Stimulated activated CD4-positive, alpha-beta T cell treated with anti-CD3 and anti-CD28 coated beads, Interleukin-12 subunit alpha, Interleukin-12 subunit beta, amount 100 ng/mL, for 48 hours (primary cell): ENCODE measurements at places on chromosomes 6 and 20.

DNA sequence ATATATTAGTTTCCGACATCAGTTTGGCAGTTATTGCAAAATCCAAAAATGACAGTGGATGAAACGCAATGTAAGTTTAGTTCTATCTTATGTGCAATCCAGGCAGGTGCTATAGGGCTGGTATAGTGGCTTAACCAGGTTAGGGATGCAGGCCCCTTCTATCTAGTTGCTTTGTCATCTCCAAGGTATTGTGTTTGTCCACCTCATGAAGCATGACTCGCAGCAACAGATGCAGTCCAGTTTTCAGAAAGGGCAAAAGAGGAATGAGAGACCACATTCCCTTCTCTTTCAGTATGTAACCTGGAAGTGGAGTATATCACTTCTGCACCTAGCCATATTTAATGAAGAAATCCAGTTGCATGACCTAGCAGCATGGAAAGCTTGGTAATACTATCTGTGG, 59.7 kb downstream of the PKIB start:
- no peak for DNase-seq

GRCh38 chr6:6803180-6803977, 214.9 kb downstream of the LY86 start:
- no peak for DNase-seq

DNA sequence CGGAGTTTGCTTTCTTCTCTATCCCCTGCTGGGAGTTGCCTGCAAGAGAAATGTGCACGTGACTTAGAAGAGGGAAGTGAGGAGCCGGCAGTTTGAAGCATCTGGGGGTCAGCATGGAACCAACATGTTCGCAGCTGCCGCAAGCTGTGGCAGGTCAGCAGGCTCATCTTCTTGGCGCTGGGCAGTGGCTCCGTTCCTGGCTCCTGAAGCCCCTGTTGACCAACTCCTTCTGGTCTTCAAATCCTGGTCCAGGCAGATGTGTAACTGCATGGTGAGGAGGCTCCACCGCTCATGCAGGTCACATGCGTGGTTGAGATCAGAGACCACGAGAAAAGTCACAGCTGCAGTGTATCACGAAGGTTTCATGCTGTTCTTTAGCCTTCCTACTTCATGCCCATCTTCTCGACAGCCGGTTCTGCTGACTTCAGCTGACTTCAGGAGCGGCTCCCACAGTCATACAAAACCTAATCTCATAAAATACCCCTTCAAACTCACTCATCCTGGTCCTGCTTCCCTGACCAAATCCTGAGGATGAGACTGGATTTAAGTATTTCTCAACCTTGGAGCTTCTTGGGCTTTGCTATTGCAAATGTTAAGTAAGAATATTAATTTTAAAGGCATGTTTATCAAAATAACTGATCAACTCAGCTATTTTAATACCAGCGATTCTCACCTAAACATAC, 44.9 kb upstream of the BCAS1 start:
- no peak for DNase-seq

DNA sequence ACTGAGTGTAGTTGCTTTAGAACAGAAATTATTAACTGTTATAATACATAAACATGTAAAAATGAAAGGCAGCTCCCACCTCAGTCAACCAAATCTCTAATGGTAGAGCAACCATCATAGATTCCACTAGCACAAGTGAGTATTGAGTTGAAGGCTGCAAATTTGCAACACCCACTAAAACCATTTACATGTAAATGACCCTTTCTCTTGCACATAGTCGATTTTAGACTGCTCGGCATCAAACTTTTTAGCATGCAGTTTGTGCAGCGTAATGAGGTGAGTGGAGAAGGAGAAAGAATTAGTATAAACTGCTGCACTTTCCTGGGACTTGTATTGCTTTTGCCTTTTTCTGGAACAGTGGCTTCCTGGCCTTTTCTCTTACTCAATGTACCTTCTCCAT, 62.8 kb downstream of the FBXO5 start:
- no peak for DNase-seq

- no peak for DNase-seq
Observed at GRCh38 chr20:2123720-2124119, 22.1 kb downstream of the STK35 start.

DNA sequence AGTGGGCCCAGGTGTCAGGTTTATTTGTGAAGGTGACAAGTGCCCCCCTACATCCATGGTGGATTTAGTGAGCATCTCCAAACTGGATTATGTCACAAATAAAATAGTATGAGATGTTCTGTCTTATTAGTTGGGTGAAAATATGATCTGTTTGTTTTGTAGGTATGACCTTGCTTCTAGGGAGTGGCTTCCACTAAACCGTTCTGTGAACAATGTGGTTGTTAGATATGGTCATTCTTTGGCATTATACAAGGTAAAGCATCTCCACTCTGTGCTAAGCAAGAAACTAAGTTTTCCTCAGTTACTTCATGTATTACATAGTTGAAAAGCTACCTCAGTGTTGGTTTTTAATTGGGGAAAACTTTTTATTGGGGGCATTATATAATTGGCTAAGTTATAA, 88.4 kb downstream of the ATRN start:
- DNase-seq = no peak

DNA sequence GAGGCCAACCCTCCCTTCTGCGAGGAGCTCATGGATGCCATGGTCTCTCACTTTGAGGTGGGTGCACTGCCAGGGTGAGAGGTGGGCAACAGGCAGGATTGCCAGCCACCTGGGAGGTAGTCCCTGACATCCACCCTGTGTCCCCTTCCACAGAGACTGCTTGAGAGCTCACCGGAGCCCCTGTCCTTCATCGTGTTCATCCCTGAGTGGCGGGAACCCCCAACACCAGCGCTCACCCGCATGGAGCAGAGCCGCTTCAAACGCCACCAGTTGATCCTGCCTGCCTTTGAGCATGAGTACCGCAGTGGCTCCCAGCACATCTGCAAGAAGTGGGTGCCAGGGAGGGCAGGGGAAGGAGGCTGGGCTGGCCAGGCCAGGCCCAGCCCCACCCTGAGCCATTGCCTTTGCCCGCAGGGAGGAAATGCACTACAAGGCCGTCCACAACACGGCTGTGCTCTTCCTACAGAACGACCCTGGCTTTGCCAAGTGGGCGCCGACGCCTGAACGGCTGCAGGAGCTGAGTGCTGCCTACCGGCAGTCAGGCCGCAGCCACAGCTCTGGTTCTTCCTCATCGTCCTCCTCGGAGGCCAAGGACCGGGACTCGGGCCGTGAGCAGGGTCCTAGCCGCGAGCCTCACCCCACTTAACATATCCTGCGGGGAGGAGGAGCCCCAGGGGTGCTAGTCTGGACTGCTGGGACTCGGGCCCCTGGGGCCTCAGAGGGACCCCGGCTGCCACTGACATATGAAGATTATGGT, 12.8 kb downstream of the PCIF1 start:
- no peak for DNase-seq

- no peak for DNase-seq
Observed at GRCh38 chr6:82877213-82878195, 188.1 kb downstream of the UBE3D start.

DNA sequence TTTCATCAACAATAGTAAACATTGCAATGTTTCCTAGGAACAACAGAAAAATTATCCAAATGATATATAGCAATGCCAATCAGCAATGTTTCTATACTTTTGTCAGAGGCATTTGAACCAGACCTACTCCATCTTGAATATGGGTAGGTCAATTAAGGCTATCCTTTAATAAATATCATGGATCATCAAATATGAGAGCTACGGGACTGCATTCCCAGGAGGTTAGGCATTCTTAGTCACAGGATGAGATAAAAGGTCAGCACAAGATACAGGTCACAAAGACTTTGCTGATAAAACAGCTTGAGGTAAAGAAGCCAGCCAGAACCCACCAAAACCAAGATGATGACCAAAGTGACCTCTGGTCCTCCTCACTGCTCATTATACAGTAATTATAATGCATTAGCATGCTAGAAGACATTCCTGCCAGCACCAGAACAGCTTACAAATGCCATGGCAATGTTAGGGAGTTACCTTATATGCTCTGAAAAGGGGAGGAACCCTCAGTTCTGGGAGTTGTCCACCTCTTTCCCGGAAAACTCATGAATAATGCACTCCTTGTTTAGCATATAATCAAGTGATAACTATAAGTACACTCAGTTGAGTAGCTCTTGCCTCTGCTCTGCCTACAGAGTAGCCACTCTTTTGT, 8.6 kb upstream of the SERPINB6 start:
- no peak for DNase-seq

GRCh38 chr6:33279971-33280511, 3.1 kb downstream of the B3GALT4 start:
- DNase-seq = no peak

GRCh38 chr20:63372971-63373885, 12.1 kb upstream of the CHRNA4 start:
- DNase-seq = no peak

GRCh38 chr6:13407709-13408695, 79.4 kb downstream of the GFOD1 start:
- no peak for DNase-seq

- no peak for DNase-seq
Observed at GRCh38 chr6:136719280-136720044, 72.8 kb downstream of the MAP3K5 start.

DNA sequence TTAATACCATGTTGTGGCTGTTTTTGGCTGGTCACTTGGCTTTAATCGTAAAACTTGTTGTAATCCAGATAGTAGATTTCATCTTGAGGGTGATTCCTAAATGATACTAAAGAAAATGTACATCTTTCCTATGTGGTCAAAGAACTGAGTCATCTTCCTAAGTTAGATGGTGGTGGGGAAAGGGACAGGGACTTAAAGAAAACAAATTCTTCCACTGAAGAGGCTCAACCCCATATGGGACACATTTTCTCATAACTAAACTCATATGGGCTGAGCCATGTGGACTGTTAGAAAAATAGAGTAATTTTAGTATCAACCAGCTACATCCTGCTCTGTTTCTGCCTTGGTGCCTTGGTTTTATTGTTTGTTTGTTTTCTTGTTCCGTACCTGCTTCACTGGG, 155.8 kb downstream of the TSHZ2 start:
- no peak for DNase-seq

DNA sequence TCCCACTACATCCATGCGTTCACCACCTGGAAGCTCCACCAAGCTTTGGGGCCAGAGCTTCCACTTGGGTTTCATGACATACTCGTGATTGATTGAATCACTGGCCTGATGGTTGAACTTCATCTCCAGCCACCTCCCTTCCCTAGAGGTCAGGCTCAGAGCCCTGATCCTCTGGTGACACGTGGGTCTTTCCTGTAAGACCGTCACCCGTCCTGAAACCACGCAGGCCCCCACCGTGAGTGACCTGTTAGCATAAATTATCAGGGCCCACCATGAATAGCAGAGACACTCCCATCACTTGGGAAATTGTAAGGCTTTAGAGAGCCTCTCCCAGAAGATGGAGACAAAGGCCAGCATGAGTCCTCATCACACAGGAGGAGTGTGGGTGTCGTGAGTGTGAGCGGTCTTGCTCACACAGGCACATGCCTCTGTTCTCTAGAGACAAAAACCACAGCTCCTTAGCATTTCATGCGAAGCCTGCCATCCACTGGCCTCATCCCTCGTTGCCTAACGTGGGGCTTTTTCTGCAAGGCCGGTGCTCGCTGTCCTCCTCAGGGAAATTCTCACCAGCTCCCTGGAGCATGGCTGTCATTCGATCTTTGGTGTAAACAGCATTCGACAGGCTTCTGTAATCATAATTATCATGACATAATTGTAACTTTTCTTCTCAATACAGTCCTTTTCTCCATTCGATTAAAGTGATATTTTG, 65.1 kb upstream of the DUSP22 start:
- no peak for DNase-seq

DNA sequence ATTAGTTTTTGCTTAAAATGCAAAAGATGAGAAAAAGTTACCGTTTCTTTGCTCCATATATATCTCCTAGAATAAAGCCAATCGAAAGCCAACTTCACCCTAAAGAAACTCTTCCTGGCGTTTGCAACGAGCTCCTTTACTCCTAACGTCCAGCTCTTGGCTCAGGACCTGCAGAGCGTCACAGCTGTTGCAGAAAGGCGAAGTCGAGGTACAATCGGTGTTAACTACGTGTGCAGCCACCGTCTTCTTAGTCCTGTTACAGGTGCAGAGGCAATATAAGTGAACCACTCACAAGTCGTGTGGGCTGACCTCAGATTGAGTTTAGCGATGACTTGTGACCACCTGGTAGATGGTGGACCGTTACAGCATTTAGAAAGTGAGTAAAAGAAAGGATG, 113.1 kb downstream of the TRIM27 start:
- no peak for DNase-seq
